ENCODE measurements at places on chromosomes 16 and 17.

DNA sequence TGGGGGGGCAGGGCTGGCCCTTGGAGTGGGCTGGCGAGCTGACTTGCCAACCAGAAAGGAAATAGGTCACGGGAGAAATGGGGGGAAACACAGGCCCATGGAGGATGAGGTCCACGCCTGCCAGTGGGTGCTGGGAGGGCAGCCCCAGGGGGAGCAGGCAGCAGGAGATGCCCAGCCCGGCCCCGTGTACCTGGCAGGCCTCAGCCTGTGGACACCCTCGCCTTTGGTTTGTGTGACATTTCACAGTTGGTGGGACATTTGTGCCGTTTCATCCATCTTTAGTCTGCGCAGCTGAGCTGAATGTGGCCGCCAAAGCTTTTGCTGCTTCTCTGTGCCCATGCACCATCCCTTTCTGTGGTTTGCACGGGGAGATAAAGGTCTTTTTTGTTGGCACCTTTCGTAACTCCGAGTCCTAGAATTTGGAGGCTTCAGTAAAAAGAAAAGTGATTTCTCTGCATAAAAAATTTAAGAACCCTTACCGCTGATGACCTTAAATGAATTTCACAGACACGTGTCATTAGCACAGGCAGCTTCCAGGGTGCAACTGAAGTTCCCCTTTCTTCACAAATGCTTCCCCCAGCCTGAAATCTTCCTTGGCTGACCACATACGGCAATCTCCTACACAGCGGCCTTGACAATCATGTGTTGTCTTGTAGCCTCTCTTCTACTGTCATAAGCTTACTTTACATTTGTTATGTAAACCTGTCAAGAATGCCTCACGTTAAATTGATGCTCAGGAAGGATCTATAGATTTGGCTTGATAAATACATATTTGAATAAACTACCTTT, 193.6 kb downstream of the RPTOR start:
- DNase-seq = no peak

- DNase-seq = no peak
Observed at GRCh38 chr16:85616607-85617321, 3.6 kb downstream of the GSE1 start.

DNA sequence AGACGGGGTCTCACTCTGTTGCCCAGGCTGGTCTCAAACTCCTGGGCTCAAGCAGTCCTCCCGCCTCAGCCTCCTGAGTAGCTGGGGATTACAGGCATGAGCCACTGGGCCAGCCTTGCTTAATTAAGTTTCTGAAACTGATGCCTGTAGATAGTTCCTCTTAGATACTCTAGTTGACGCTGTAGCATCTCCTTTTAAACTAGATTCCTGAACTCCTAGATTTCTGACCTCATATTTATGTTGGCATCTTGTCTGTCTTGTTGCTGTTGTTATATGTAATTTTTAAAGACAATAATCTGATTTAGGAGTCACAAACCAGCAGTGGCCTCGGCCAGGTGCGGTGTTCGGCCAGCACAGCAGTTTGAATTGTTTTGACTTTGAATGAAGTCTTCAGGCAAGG, 37.5 kb downstream of the DHRS7B start:
- no peak for DNase-seq

DNA sequence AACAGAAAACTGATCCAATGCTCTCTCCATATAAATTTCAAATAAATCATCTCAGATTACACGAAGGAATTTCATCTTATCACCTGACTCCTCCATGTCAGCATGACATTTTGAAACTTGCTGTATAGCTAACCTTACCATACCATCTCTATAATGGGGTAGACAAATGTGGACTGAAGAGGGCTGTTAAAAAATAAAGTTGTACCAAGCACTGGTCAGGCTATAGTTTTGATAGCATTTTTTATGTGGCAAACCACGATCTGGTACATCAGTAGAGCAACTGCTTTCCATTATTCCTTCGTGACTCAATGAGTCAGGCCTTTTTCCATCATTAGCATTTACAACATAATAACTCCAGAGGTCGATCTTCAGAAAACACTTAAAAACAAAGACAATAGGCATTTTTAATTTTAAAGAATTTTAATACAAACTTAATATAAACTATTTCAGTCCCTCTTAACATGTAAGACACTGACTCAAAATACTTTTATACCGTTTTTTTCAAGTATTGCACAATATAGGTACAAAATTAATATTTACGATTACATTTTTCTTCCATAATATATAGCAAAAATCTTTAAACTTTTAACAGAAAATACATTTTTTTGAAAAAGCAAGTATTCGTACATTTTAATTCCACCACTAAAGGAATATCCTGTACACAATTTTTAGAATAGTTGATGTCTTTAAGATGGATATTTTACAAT, 4.2 kb downstream of the TOB1 start:
- DNase-seq = no peak

GRCh38 chr17:80032614-80033171, 3.0 kb downstream of the TBC1D16 start:
- DNase-seq = no peak

GRCh38 chr16:10849736-10850477, 27.1 kb upstream of the CIITA start:
- DNase-seq = no peak

DNA sequence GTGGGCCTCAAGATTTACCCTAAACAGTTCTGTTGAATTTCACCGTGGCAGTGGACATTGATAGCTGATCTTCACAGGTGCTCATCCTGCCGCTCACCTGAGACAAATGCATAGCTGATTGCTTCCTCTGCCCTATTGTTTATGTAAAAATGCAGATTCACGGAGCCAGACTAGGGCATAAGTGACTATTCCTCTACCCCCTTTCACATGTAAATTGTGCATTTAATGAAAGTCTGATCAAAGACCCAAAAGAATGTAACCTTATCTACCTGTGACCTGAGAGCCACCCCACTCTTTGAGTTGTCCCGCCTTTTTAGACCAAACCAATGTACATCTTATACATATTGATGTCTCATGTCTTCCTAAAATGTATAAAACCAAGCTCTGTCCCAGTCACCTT, 312.4 kb upstream of the CDH5 start:
- DNase-seq = no peak

DNA sequence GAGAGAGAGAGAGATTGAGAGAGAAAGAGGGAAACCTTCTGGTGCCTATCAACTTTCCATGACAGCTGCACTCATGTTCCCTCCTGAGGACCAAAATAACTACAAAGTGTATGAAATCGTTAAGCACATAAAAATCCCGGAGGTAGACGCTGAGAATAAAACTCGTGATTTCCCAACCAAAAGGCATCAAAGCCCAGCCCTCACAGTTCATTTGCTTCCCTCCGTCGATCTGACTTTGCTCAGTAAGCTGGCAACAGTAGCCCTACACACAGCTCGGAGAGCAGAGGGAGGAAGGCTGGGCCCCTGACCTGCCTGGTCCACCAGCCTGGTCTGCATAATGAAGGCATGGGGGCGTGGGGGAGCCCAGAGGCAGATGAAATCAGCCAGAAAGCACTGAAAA, 273.9 kb upstream of the ZFHX3 start:
- DNase-seq = no peak

DNA sequence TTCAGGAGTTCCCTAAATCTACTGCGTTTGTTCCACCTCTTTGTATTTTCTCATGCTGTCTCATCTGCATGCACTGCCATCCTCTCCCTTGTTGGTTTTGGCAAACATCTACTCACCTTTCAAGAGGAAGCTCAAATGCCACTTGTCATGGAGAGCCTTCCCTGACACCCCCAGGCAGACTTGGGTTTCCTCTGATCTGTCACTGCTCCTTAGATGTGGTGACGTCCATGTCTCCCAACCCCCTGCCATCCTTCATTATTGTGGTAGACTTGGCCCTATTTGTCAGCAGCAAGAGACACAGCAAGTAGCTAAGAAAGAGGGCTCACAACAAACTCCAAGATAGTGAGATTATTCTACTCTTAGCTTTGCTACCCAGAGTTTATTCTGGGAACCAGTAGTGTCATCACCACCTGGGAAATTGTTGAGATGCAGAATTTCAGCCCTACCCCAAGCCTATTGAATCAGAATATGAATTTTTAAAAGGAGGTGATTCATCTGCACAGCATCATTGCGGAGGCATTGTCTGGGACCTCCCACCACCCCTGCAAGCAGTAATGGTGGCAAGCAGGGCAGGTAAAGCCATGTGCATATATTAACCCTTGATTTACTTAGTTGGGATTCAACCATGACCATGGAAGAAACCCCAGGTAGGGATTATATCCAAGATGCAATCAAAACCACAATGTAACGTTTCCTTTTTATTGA, 248.9 kb downstream of the SHISA9 start:
- DNase-seq = no peak

GRCh38 chr17:35428229-35428628, 4.1 kb downstream of the SLFN12 start:
- DNase-seq = no peak

GRCh38 chr17:58605986-58606385, 85.9 kb downstream of the TEX14 start:
- no peak for DNase-seq

GRCh38 chr17:66848496-66848895, 13.6 kb downstream of the CACNG5 start:
- no peak for DNase-seq

GRCh38 chr17:59418732-59419166, 87.3 kb downstream of the YPEL2 start:
- no peak for DNase-seq

- no peak for DNase-seq
Observed at GRCh38 chr16:76931186-76931585, 259.8 kb upstream of the MON1B start.

DNA sequence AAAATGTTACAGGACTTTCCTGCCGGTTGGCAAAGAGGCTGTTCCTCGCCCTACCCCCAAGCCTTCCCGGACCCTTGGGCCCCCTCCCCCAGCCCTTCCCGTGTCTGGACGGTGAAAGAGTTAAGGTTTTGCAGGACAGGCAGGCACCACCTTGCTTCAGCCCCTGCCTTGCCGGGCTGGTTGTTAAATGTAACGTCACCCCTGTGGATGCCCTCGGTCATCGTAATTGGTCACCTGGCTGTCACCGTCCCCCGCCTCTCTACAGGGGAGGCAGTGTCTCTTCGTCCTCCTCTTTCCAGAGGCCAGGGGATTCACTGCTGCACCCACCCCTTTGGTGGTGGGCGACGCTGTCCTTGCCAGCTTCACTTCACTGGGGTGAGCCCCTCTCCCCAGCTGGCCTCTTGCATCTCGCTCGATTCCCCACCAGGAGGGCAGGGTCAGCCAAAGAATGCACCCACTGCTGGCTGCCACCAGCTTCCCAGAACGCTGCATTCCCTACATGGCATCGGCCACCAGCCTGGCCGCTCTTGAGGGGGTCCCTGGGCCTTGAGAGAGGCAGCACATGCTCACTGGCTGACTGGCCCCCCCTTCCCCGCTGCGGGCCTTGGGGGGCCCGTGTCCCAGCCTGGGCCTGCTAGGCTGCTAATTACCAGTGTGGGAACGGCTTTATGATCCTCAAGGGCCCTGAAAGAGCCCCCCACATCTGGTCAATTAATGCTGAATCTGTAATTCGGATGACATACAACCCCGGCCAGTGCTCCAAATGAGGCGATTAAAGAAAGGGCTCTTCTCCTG, 25.2 kb upstream of the GSE1 start:
- DNase-seq = no peak

- no peak for DNase-seq
Observed at GRCh38 chr16:84048871-84049270, 6.3 kb upstream of the SLC38A8 start.

DNA sequence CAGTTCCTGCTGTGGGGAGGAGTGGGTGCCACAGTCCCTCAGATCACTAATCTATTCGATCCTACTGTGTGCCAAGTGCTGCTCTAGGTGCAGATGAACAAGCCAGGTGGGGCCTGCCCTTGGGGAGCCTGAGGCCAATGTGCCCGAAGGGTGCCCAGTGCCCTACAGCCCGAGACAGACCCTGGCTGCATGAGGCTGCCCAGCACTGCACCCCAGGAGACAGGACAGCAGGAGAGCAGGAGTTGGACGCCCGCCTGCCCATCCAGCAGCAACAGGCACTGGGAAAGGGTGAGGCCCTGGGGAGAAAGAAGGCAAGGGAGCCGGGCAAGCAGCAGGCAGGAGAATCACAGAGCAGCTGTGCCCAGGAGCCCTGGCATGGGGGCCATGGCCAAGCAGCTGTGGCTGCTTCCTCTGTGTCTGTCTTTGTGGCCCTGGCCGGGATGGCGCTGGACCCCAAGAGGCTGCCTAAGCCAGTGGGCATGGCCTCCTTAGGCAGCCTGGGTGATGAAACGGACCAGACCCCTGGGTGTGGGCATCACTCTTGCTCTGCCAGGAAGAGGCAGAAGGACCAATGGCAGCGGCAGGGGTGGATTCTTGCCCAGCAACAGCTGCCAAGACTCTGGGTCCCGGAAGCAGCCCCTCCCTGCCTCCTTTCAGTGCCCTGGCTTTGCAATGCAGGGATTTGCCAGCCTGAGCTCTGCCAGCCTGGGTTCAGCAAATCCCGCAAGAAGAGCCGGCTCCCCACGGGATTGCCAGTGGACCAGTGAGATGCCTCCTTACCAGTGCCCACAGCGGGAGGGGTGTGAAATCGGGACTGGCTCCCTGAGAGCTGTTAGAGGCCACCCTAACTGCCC, 179.6 kb upstream of the TNRC6C start:
- no peak for DNase-seq

- DNase-seq = no peak
Observed at GRCh38 chr16:874366-875181, 74.0 kb upstream of the GNG13 start.

GRCh38 chr16:78155791-78156345, 56.4 kb downstream of the WWOX start:
- DNase-seq = no peak

DNA sequence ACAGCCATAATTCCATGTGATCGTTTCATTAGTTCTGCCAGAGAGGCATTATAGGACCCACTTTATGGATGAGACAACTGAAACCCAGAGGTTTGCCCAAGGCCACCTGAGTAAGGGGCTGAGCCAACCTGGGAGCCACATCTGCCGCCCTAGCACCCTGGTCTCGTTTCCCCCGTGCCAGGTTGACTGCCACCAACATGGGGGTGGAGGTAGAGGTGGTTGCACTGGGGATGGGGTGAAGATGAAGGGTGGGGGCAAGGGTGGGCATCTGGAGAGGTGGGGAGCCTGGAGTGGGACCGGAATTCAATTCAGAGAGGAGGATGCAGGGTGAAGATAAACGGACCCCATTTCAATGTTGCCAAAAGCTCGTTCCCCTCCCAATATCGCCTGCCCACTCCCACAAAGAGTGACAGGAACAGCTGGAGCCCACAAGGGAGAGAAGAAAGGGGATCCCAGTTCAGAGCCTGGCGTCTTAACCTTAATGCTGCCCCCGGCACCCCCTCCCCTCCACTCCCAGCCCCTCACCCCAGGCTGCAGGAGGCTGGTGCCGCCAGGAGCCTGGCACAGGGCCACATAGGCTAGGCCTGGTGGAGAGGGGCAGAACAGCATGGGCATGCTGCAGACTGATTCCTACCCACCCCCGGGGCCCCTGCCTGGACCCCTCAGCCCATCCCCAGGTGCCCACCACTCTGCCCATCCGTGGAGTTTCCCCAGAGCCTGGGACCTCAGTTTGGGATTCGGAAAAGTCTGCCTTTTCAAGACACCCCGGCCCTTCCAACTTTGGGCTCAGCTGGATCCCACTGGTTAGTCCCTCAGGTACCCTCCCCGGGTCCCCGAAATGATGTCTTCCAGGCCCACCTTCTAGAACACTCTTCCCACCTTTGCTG, 29.6 kb downstream of the NGFR start:
- DNase-seq = no peak
